ENCODE measurements at places on chromosomes 3 and 15.
A peak's percentile ranks its signal among the peaks of the same experiment; 100 is the strongest.

- DNase-seq: no peak
Observed at GRCh38 chr15:36430726-36431265, 148.6 kb upstream of the CDIN1 start.

- DNase-seq: no peak
Observed at GRCh38 chr3:29755416-29755815, 474.5 kb downstream of the RBMS3 start.

- no peak for DNase-seq
Observed at GRCh38 chr3:107133891-107134290, 243.3 kb upstream of the CCDC54 start.

DNA sequence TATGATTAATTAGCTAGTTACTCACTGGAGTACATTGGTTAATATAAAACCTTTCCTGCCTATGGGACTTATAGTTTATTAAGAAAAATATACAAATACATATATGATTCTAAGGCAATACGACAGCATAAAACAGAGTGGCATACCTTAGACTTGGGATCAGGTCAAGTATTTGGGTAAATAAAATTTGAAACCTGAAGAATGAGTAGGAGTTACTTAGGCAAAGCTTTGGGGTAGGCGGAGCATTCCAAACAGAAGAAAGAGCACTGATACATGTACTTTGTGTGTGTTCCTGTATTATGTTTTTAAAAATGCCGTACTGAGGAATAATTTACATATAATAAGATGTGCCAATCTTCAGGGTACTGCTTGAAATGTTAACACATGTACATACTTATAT, 15.1 kb downstream of the ZPLD1 start:
- DNase-seq: no peak

DNA sequence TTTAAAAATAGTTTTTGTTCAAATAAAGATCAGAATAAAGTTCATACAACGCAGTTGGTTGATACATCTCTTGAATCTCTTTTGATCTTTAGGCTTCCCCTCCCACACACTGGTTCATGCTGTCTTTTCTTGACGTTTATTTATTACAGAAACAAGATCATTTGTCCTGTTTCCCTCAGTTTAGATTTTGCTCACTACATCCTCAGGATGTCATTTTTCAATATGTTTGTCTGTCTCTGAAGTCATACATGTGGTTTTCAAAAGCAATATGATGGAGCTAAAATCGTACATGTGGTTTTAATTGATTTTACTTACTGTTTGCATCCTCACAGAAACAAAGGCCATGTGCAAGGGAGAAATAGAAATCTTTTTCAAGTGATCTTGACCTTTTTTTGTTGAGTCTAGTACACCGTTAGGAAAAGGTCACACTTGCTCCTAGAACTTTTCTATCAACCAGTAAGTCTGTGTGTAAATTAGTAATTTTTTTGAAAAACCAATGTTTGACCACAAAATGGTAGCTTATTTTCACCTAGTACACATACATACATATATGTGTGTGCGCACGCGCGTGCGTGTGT, 63.7 kb upstream of the SENP5 start:
- no peak for DNase-seq

- peak; percentile 28 for DNase-seq
Observed at GRCh38 chr3:52310861-52311575, 5.1 kb upstream of the DNAH1 start.

- DNase-seq: no peak
Observed at GRCh38 chr3:135325096-135325495, 530.0 kb downstream of the EPHB1 start.

- DNase-seq: no peak
Observed at GRCh38 chr3:133328373-133328772, 71.5 kb upstream of the BFSP2 start.

DNA sequence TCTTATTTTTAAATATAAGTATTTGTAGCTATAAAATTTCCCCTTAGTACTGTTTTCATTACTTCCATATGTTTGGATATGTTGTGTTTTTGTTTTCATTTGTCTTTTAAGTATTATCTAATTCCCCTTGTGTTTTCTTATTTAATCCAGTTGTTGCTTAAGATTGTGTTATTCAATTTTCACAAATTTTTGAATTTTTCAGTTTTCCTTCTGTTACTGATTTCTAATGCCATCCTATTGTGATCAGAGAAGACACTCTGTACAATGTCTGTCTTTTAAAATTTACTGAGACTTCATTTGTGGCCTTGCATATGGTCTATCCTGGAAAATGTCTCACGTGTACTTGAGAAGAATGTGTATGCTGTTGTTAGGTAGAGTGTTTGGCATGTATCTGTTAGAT, 795.6 kb upstream of the CFAP20DC start:
- no peak for DNase-seq

DNA sequence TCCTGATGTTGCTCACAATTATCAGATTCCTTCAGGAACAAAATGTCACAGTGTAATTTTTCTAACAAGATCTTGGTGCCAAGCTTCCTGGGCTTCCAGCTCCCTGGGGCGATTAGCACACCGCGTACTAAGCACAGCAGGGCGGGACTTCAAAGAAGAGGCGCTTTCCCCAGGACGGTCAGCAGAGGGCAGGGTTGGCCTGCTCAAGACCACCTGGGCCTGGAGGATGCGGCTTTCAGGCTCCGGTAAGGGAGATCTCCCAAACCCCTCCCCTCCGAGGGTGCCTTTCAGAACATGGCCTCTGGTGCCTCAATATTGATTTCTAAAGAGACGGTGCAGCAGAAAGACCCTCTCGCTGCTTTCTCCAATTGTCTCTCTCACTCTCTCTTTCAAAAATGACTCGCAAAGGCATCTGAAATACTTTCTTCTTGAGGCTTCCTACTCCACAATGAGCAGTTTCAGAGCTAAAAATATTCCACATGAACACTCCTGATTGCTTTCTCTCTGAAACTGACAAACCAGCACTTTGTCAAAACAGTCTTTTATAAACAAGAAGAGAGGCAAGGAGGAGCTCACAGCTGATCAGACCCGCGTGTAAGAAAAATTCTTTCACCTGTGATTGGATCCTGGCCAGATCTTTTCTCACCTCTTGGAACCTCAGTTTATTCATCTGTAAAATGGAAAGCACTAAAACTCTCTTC, 154.0 kb downstream of the ADAMTS9 start:
- peak; percentile 65 for DNase-seq

DNA sequence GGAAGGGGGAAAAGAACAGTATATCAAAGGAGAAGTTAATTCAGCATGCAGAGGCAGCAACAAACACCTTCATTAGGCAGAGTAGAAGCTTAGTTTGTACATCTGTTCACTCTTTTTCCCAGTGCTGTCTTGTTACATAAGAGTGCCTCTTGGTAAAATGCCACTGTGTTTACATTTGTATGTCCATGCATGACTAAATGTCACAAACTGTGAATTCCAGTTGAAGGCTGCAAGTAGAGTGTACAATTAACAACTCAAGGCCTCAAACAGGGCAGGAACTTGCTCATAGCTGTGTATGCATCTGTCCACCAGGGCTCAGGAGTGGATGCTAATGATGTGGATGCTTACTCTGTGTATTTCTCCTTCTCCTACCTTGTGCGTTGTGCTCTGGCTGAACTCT, 214.2 kb upstream of the TPM1 start:
- no peak for DNase-seq

DNA sequence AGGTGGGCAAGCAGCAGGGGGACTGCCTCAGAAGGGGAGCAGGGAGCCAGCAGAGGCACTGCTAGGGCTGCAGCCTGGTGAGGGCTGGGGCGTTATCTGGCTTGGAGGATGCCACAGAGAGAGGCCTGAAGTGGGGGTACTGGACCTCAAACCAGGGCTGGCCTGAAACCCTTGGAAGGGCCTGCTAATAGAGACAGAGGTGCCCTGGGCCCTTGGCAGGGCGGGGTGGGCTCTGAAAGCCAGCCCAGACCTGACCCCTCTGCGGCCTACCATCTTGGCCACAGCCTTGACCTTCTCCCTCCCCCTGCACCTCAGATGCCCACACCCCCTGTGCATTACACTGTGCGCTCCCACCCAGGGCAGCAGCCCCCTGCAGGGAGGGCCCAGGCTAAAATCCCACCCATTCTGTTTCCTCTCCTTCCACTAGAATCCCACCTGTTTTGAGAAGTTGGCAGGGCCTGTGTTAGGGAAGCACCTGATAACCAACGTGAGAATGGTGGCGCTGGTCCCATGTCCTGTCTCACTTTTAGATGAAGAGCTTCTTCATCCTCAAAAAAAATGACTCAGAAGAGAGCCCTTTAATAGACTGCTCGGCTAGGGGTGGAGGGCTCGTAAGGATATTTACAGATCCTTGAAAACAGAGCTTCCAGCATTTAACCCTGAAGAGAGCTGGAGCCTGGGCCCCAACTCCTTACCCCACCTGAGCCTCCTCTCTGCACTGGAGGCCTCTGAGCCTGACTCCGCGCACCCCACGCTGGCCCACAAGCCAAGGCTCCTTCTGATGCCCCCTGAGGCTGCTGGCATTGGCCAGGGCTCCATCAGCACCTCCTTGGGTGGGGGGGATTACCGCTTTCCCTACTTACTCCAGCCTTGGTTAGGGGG, 29.8 kb downstream of the LOXL1 start:
- no peak for DNase-seq

GRCh38 chr15:42918047-42918446, 2.5 kb downstream of the TTBK2 start:
- no peak for DNase-seq

DNA sequence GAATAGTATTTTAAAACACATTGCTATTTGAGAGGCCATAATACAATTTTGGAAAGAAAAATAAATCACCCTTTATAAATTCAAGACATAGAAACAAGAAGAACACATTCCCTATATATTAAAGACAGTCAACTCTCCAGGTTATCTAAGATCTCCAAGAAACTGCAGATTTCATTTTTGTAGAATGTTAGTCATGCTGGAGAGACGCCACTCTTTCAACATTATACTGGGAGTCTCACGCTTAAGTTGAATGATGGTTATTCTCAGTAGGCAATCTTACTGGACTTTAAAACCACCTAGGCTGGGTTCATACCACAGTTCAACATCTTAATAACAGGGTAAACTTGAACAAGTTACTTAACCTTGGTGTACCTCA, 3.6 kb upstream of the CHRM5 start:
- no peak for DNase-seq

GRCh38 chr3:38137615-38138348, 679 bp upstream of the MYD88 start:
- DNase-seq: peak; percentile 49

- no peak for DNase-seq
Observed at GRCh38 chr3:186775999-186776398, 7.4 kb upstream of the EIF4A2 start.

DNA sequence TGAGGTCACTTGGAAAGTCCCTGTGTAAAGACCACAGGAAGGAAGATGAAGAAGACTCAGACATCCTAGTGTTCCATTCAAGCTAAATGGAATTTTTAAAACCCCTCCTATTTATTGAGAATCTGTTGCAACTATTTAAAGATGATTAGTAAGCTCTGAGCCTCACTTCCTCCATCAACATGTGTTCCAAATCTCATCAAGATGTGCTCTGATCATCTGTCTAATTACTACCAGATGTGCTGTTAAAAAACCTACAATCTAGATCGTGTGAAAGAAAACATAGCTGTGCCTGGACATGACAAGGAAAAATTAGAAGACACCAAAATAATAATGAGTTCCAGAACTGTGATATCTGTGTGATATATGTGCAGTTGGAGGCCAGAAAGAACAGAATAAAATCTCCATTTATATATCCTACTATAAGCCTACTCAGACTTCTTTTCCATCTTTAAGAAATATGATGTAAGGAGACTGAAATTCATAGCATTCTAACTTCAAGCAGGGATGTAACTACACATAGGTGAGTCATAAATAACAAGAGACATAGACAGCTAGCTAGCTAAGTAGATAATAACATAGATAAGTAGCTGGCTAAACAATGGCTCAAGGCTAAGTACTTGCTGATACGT, 7.8 kb downstream of the XPC start:
- no peak for DNase-seq

DNA sequence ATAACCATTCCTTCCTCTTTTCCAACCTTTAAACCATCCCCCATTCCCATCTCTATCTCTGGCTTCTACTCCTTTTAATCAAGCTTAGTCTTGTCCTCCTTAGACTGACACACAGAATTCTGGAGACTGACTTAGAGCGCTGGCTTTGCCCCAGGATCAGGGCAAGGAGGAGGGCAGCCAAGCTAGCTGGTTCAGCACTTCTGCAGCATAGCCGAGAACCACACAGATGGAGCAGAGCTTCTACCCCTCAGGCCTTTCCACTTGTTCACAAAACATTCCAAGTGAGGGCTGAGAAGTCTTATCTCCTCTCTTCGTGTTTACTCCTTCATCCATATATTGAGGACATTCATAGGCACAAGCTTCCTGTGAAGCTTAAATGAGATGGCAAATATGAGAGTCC, 246.5 kb upstream of the PEX5L start:
- no peak for DNase-seq

DNA sequence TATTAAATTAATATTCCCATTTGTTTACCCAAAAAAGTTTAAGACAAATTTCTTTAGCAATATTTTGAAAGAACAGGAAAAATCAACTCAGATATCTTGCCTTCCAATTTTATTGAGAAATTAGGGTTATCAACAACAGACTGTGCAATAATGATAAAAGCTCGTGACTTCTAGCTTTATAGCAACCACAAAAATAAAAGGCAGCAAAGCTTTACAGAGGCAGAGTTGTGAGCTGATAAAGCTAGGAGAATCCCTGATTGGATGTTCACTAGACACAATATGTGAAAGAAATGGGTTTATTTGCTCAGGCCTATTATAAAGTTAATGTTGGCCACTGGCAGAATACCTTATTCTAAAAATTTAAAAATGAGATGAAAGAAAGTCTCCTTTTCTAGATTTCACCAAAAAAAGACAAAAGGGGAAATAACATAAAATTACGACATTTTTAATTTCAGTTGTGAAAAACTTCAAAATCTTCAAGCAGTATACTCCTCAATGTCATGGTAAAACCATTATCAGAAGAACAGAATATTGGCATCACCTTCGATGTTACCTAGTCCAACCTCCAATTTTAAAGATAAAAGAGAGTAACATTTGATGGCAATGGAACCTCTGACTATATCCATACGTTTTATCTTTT, 2.8 kb downstream of the VPS13C start:
- DNase-seq: no peak

GRCh38 chr3:28916713-28917499, 364.0 kb upstream of the RBMS3 start:
- DNase-seq: peak; percentile 34

DNA sequence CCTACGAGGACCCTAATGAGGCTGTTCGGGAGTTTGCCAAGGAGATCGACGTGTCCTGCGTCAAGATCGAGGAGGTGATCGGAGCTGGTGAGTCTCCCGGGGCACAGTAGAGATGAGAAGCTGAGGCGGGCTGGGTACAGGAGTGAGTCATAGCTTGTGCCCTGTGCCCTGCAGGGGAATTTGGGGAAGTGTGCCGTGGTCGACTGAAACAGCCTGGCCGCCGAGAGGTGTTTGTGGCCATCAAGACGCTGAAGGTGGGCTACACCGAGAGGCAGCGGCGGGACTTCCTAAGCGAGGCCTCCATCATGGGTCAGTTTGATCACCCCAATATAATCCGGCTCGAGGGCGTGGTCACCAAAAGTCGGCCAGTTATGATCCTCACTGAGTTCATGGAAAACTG, 17.9 kb downstream of the EPHB3 start:
- no peak for DNase-seq
